ENCODE measurements at places on chromosomes 1 and 21.

GRCh38 chr1:232123775-232124659 is 497.4 kb downstream of the DISC1 start:
- no peak for DNase-seq

DNA sequence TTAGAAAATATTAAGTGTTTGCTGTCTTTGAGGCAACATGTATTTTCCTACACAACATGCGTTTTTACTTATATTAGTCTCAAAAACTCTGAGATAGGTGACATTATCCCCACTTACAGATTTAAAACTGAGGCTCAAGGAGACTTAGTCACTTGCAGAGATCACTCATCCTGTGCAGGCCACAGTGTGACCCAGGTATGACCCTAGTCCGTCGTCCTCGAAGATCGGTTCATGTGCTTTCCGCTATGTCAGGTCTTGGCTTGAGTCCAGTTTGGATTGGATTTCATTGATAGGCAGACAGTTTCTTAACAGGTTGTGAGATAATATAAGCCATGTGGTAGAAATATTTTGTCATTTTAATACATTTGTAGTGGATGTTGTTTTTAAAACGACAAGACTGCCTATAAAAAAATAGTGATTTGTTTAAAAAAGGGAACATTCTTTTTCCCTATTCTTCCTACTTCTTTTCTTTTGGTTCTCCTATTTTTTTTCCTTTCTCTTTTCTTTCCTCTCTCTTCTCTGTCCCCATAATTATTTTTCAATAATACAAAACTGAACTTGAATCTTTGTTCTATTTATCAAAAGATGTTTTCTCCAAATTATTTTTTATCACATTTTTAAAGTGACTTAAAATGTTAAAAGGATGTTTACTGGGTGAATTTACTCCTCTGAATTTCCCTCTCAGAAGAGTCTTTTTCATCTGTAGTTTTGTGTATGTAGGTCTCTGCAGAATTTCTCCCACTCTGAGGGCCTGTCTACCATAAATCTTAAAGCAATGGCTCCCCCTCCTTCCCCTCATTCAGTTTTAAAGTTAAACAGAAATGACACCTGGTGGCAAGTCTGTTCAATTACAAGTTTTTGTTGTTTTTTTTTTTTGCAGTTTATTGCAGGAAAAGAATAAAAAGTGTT is 81.8 kb downstream of the PHTF1 start:
- no peak for DNase-seq

- no peak for DNase-seq
Measured at GRCh38 chr1:246987083-246987690, 20.7 kb downstream of the ZNF695 start.

DNA sequence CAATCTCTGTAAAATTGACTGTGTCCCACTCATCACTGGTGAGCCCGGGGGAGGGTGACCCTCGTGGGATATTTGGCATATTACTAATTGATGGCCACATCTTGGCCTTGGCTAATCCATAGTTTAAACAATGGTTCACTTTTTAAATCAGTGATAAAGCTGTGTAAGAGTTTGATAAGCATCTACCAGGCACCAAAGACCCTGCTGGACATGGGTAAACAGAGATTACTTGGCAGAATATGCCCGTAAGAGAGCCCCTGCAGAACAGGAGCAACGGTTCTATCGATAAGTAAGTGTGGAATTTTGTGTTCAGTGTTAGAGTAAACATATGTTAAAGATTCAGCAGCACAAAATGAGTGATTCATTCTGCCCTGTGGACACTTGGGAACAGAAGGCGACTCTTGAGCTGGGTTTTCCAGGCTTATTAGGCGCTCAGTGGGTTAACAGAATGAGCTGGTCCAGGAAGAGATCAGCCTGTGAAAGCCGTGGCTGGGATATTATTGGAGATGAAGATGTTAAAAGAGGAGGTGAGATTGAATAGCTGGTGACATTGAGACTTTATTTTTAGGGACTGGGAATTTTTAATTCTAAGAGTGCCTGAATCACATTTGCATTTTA is 55.9 kb downstream of the CNST start:
- DNase-seq, result no peak

- no peak for DNase-seq
Measured at GRCh38 chr21:36959020-36959835, 7.2 kb downstream of the HLCS start.

GRCh38 chr1:163106364-163106987 is 37.3 kb downstream of the RGS4 start:
- DNase-seq, result no peak

DNA sequence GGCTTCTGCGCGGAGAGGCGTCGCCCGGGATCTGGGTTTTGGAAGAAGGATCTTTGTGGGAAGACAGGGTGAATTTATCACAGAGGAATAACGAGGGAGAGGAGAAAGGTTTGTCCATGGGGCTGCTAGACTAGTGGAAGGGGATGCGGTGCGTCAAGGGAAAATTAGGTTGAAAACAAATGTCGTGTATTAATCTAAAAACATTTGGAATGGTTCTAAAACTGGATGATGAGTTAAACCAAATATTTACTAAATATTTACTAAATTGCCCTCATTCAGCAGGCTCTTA is 647 bp downstream of the RO60 start:
- no peak for DNase-seq

- DNase-seq, result no peak
Measured at GRCh38 chr1:79042117-79042516, 35.6 kb upstream of the ADGRL4 start.

- DNase-seq, result no peak
Measured at GRCh38 chr21:42691901-42692559, 38.6 kb downstream of the PDE9A start.

- DNase-seq, result no peak
Measured at GRCh38 chr1:8216005-8216404, 101.9 kb upstream of the SLC45A1 start.

- no peak for DNase-seq
Measured at GRCh38 chr1:175095978-175096607, 28.5 kb downstream of the TNN start.

GRCh38 chr1:37425221-37425620 is 49.2 kb upstream of the ZC3H12A start:
- no peak for DNase-seq

GRCh38 chr1:205075642-205076155 is 8.6 kb downstream of the TMEM81 start:
- DNase-seq, result no peak

DNA sequence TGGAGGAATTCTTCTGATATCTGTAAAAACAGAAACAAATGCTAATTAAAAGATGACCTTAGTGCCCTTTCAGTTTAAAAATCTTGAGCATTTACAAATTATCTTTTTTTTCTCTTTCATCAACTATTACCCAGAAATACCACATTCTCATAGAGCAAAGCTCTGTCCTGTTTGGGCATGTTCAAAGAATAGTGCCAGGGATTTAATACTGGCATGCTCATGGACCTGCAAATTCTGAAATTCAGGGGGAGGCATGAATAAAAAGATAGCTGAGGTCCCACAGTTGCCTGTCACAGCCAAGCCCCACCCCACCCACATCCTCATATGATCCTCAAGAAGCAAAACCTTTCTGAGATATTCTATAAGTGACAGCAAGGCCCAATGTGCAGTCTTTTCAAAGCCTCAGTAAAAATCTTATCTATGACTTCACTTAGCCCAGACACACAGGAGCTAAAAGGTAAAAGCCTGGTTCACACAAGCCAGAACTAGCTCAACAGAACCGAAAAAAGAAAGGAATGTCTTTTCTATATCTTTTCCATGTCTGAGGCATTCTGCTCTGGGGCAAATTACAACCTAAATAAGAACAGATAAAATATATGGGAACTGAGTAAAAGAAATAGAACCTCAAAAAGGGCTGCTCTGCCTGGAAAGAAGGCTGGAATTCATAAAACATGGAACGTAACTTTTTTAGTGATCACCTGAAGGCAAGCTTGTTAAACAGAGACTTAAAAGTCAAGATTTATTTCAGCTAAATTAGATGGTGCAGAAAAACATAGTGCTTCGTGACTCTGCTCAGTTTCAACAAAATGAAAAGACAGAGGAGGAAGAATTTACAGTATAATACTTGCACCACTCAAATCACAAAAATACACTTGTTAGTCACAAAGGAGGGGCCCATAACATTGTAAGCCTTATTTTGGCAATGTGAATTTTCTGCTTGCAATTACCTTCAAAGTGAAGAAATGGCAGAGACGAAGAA is 11.0 kb downstream of the WLS start:
- no peak for DNase-seq

GRCh38 chr1:73979684-73980083 is 218.3 kb downstream of the LRRIQ3 start:
- DNase-seq, result no peak

GRCh38 chr1:101732261-101732660 is 264.5 kb downstream of the OLFM3 start:
- DNase-seq, result no peak

DNA sequence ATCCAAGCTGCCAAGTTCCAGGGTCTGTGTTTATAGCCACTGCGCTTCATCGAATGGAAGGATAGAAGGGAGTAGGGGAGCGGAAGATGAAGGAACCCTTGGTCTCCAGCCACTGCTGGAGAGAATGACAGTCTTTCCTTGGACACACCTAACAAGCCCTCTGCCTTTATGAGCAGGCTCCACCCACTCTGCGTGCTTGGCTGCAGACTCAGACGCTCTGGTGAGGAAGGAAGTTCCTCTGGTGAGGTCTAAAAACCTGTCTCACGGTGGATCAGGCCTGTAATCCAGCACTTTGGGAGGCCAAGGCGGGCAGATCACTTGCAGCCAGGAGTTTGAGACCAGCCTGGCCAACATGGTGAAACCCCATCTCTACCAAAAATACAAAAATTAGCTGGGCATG is 55.4 kb downstream of the MATN1 start:
- DNase-seq, result no peak

DNA sequence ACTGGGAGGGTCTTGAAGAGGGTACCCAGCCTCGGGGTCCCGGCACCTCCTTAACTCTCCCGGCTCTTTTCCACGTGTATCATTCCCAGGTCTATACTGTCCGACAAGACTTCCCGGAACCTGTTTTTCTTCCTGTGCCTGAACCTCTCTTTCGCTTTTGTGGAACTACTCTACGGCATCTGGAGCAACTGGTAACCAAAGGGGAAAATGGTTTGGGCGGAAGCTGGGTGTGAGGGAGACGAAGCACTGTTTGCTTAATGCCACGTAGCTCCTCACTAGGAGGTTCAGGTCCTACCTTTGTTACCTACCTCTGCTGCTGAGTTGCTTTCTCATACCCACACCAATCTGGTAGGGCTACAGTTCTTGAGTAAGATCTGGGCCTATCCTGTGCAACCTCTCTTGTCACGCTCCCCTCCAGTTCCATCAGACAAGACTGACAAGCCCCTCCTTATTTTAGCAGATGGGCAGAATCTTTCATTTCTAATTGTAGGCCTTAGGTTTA is 642 bp downstream of the SLC30A7 start:
- peak; percentile 63 for DNase-seq

GRCh38 chr1:230340526-230341161 is 85.5 kb downstream of the PGBD5 start:
- DNase-seq, result no peak

GRCh38 chr1:21313886-21314721 is 23.8 kb upstream of the ECE1 start:
- no peak for DNase-seq

DNA sequence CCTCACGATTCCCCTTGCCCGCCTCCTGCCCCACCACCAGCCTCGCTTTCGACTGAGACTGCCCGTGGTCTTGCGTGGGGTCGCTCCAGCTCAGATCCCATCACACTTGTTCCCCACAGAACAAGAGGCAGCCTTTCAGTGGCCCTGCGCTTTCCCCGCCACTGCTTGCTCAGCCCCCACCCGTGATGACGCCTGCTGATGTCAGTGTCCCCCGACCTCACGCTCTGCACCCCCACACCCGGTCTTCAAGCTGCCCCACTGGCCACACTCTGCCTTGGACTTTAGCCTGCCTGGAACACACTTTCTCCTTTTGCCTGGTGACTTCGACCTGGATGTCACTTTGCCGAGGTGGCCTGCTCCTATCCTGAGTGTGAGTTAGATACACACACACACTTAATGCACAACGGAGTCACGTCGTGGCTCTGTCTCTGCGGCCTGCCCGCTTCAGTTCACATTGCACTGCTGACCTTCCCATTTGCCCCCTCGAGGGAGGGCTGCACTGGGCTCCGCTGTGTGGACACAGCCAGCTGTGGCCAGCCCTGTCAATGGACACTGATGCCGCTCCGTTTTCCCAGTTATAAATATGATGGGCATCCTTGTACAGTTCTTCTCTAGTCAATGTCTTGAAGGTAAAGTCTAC is 13.0 kb downstream of the AGPAT3 start:
- DNase-seq, result no peak

- DNase-seq, result no peak
Measured at GRCh38 chr1:65691972-65692371, 100.7 kb upstream of the PDE4B start.

DNA sequence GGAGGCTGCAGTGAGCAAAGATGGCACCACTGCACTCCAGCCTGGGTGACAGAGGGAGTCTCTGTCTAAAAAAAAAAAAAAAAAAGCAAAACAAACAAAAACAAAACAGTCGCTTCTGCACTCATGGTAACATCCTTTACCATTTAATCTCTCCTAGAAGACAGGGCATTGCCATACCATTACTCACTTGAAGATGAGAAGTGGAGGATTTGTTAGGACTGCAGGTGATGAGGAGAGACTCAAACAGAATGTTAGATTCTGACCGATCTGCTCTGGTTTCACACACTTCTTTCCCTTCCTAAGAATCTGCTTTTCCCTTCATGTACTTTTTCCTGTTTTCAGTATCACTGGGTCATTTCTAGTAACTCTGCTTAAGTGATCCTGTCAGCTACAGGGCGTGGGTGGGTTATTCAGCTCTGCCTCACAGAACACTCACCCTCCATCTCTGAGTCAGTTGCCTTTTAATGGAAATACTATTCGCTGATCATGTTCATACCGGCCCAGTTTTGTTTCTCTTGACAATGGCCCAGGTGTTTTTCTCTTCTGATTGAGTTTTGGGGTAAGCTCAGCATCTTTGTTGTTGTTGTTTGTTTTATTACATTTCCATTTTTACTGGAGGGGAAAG is 148.0 kb upstream of the ERG start:
- no peak for DNase-seq

GRCh38 chr1:229643996-229644745 is 18.1 kb downstream of the URB2 start:
- no peak for DNase-seq

- DNase-seq, result no peak
Measured at GRCh38 chr1:240652961-240653409, 41.0 kb upstream of the GREM2 start.

- DNase-seq, result no peak
Measured at GRCh38 chr21:42081931-42082381, 10.8 kb downstream of the UMODL1 start.

- DNase-seq, result no peak
Measured at GRCh38 chr1:56387071-56387740, 192.2 kb downstream of the PLPP3 start.

DNA sequence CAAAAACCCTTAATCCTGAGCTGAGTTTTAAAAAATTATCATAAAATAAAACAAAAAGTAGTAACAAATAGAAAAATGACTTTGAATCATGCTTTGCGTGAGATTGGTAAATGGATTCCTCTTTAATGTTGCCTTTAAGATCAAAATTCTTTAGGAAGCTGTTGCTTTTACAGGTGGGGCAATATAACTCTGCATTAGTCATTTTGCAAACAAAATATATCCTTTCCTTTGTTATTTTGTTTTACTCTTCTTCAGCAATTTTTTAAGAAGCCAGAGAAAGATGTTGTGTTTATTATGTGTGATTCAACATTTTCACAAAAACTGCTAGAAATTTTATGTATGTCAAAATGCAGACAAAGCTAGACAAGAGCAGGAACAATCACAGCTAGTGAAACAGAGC is 50.0 kb downstream of the MARK1 start:
- no peak for DNase-seq
